ENCODE measurements at places on chromosomes 6 and 20. TPM values are rescaled to one million over a fixed set of nuclear protein-coding genes. Genes with fewer than 3 reads are reported as not detected.
A peak's percentile ranks its signal among the peaks of the same experiment; 100 is the strongest.

DNA sequence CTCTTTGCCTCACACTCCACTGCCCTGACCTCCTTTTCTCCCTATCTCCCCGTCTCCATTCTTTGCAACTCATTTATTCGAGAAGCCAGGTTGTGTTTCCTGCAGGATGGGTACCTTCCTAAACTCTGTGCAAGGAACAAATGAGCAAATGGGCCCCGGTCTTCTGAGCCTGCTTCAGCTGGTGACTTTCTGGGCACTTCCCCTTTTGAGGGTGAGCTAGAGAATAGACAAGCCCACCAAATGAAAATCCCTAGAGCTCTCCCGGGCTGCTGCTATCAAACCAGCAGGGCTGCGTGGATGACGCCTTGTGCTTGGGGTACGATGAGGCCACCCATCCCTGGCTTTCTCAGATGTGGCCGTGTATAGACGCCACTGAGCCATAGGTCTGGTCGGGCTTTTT lies 91.0 kb upstream of the FOXA2 start:
- H3K27me3 ChIP-seq: no peaks in the 10 kb centered on the region
- no peaks in the 10 kb centered on the region for H3K36me3 ChIP-seq
- no peak overlapping the region for H3K4me3 ChIP-seq
- DNase-seq: no peak
- no peaks in the 10 kb centered on the region for H3K4me1 ChIP-seq

DNA sequence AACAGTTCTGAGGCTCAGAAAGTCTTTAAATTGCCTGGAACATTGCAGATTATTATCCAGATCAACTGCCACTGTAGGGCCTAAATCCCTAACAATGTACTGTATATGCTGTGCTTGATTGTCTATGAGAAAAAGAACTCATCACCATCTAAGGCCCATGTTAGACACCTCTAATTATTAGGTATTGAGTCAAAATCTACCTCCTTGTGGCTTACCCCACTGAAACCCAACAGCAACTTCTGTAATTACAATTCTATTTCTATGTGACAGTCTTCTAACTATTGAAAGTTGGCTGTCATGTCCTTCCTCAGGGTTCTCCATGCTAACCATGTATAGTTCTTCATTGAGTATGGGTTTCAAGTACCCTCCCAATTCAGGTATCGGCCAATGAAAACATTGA lies 13.9 kb downstream of the MCM9 start:
- H3K27me3 ChIP-seq: no peaks in the 10 kb centered on the region
- no peaks in the 10 kb centered on the region for H3K4me1 ChIP-seq
- H3K36me3 ChIP-seq: peaks cover 87% of the 10 kb centered on the region
- H3K27ac ChIP-seq: no peak overlapping the region
- no peak overlapping the region for H3K4me3 ChIP-seq
- no peak for DNase-seq

- DNase-seq: no peak
- peak overlapping the region; percentile 67 for H3K27ac ChIP-seq
- no peaks in the 10 kb centered on the region for H3K36me3 ChIP-seq
- H3K4me1 ChIP-seq: peaks cover 43% of the 10 kb centered on the region
- no peak overlapping the region for H3K4me3 ChIP-seq
- no peaks in the 10 kb centered on the region for H3K27me3 ChIP-seq
These were observed 13.9 kb upstream of the TNFRSF6B start for GRCh38 chr20:63682384-63683139.

C6orf52 gene
- polyA plus RNA-seq: 1.5 TPM

GRM4 gene
- polyA plus RNA-seq: 0.30 TPM

NR2E1 gene
- polyA plus RNA-seq: not detected

TMEM217 gene
- 2.9 TPM for polyA plus RNA-seq

Measured in left lung (tissue), 14 donors.